Cortex of kidney (tissue), 1 donor: ENCODE measurements at places on chromosomes 1 and 21.

DNA sequence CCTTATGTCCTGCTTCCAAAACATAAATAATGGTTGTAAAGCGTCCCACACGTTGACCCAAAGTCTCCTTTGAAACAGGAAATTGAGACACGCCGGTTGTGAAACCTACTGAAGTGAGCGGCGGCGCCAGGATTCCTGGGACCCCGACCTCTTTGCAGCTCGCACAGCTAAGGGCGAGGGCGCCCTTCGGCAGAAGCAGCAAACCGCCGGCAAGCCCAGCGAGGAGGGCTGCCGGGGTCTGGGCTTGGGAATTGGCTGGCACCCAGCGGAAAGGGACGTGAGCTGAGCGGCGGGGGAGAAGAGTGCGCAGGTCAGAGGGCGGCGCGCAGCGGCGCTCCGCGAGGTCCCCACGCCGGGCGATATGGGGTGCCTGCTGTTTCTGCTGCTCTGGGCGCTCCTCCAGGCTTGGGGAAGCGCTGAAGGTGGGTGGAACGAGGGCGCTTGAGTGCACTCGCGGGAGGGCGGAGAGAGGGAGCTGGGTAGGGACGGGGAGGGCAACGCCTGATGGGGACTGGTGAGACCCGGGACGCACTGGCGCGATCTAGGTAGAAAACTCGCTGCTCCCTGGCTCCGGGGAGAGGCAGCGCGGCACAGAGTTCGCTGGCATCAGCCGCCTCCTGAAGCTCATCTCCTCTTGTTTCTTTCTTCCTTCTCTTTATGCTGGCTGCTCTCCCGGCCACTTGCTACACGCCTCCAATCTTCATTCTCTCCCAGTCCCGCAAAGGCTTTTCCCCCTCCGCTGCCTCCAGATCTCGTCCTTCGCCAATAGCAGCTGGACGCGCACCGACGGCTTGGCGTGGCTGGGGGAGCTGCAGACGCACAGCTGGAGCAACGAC is at the start of gene CD1D:
TSS of gene CD1D (plus strand) at position 155 of the 836 bp plus-strand sequence. CDS start at position 362, 207 bp downstream.
- no peak for DNase-seq

DNA sequence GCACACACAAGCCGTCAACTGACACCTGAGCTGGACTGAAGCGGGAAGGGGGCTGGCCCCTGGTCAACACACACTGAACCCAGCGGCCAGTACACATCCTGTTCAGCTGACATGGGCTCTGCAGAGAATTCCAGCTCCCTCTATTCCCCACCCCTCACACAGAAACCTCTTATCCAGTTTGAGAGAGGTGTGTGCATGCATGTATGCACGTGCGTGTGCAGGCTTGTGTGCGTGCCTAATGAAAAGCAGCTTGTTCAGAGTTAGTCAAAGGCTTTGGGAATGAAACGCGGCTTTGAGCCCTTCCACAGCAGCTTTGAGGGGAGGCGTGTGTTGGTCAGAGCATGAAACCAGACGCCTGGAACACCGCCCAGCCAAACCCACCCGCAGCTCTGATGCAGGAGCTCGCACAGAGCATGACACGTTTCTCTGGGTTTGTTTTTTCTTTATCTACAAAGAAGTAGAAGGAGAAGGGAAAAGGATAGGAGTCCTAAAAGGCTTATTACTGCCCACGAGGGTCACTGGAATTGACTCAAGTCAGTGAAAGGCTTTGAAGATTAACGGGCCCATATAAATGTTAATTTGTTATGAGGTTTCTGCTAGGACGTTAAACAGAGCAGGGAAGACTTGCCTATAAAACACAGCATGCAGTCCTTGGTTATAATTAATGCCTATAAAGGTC is 184.2 kb downstream of the ETS2 start:
- no peak for DNase-seq

DNA sequence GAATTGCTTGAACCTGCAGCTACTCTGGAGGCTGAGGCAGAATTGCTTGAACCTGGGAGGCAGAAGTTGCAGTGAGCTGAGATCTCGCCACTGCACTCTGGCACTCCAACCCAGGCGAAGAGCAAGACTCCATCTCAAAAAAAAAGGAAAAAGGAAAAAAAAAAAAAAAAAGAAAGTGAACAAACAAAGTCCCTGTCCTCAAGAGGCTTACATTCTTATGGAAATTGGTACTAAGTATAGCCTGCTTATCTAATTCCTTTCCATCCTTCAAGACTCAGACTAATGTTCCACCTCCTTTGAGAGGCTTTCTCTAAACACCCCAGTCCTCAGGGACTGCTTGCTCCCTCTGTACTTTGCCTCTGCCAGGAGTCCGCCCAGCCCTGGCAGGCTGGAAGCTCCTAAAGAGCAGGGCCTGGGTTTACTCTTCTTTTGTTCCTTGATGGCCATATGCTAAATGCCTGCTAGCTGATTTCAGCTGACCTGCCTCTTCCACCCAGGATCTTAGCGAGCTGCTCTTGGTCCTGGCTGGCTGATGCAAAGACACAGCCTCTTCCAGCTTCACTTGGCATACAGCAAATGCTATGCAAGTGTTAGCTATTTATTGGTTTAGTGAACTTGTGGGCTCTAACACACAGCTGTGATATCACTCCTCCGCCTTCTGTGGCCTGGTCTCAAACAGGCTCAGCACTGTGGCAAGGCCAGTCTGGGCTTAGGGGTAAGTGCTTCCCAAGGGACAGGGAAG is 9.8 kb downstream of the SLC9A1 start:
- DNase-seq, result no peak

DNA sequence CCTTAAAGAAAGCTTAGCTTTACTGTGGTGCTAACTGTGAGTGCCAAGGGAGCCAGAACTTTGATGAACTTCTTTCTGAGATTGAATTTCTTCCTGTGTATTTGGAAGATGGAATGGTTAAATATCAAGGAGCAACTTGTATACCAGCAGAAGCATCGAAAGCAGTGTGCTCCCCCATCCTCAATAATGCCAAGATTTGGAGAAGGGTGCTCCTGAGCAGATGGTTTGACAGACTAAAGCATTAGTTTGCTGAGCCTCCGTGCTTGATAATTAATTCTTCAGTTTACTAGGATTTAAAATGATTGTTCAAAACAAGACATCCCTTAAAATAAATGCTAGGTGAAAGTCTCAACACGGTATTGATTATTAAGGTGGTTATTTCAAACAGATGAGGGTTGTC is 42.4 kb upstream of the AKT3 start:
- no peak for DNase-seq

- no peak for DNase-seq
Measured at GRCh38 chr1:186804679-186805078, 24.1 kb upstream of the PLA2G4A start.

GRCh38 chr21:26079366-26079765 is 91.2 kb downstream of the APP start:
- DNase-seq, result no peak

- no peak for DNase-seq
Measured at GRCh38 chr1:1354271-1355247, 3.8 kb downstream of the MXRA8 start.
